D721Med (cell line): ENCODE measurements at places on chromosomes 3 and 15.

DNA sequence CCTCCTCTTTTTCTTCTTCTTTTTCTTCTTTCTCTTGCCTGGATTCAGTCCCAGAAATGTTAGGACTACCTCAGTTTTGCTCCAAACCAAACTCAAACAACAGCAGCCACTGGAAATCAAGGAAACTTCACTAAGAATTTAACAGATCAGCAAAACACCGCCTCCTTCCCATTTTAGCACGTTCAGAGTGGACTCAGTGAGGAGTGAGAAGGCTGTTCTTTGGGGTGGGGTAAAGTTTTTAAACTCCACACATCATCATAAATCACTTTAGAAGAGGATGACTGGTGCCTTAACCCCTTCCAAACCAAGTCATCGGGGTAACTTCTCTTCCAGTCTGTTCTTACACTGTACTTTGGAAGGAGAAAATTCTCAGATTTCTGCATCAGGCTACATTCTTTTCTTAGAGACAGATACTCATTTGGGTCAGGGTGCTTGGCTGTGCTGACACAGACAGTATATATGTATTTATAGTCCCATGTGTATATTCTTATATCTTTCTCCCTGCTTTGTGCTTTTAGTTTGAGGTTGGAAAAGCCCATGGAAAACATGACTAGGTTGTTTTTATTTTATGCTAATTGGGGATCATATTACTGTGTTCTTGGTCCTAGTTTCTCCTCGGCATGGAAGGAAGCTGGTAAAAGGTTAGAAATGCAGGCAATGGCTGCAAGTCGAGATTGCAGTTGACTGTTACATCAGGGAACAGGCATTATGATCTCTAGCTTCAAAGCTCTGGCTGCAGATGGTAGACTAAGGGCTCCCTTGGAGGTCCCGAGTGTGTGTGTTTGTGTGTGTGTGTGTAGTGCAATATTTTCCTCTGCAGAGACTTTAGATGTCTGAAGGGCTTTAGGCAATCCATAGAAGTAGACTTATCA lies at the start of gene CCDC80:
TSS of gene CCDC80 (minus strand) at position 214 of the 872 bp plus-strand sequence. CDS start 1,238 bp downstream, outside the sequence.
- no peak for DNase-seq

- no peak for DNase-seq
Measured at GRCh38 chr3:15148614-15149013, 49.7 kb upstream of the RBSN start.

DNA sequence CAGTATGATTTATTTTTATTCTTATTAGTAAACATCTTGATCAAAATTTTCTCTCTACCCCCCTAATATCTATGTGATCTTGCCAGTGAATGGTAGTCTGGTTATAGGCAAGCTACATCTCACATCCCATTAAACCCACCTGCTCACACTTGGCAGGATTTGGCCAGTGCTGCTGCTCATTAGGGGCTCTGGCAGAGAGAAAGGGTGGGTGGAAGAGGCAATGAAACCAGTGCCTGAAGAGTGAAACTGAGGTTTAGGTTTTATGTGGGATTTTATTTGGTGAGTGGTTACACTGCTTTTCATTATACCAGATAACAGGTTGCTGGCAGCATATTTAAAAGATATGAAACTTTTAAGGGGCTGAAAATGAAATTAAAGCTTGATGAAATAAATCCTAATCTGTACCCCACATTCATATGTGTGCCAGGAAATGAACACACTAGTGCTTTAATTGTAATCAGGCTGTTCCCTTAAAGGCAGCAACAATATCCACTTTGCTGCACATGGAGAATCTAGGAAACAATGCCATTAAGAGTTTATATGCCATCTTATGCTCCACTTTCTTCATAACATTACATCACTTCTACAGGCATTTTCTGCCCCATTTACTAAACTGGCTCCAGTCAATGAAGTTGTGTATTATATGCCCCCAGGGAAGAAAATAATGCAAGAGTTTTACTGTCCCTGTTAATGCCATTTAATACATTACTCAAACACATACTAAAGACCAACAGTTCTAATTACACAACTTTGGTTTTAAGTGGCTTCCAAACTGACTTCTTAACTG lies 688.7 kb downstream of the MECOM start:
- DNase-seq: no peak

- no peak for DNase-seq
Measured at GRCh38 chr15:51313644-51314280, 24.6 kb downstream of the CYP19A1 start.

- no peak for DNase-seq
Measured at GRCh38 chr3:129252748-129253147, 3.3 kb downstream of the COPG1 start.

DNA sequence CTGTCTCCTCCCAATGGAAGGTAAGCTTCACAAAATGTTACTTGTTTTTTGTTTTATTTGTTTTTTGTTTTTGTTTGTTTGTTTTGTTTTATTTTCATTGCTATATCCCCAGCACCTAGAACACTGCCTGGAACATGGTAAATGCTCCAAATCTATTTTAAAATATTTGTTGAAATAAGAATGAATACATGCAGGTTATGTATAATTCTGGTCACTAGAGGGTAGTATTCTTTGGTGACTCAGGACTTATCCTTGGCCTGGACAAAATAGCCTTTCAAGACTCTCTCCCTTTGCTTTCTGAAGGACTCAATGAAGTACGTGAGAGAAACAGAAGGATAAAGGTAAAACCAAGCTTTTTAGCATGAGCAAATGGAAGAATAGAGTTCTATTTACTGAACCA lies 46.9 kb upstream of the PPP2R3A start:
- DNase-seq: no peak

DNA sequence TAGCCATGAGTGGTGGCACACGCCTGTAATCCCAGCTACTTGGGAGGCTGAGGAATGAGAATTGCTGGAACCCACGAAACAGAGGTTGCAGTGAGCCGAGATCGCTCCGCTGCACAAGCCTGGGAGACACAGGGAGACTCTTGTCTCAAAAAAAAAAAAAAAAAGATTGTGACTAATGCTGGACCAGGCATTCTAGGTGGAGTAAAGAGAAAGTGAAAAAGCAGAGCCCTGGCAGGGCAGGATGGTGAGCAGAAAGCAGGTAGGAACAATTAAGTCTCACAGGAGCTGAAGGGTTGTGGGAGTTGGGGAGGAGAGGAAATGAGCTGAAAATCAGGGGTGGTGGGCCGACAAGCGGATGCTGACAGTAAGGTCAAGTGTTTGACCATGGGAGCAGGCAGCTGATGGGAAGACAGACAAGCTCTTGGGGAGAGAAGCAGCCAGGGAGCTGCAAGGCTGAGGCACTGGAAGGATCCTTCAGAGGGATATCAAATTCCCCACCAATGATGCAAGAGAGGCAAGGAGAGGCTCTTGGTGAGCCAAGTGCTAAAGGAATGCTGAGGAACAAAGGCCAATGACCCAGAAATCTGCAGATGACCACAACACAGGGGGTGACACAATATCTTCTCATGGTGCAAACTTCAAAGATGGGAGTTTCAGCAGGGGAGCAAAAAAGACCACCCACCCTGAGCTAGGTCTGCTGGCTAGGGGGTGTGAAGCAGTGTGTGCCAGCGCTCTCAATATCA lies 251.1 kb downstream of the ULK4 start:
- DNase-seq: no peak

- no peak for DNase-seq
Measured at GRCh38 chr3:14514323-14514720, 25.8 kb downstream of the GRIP2 start.

DNA sequence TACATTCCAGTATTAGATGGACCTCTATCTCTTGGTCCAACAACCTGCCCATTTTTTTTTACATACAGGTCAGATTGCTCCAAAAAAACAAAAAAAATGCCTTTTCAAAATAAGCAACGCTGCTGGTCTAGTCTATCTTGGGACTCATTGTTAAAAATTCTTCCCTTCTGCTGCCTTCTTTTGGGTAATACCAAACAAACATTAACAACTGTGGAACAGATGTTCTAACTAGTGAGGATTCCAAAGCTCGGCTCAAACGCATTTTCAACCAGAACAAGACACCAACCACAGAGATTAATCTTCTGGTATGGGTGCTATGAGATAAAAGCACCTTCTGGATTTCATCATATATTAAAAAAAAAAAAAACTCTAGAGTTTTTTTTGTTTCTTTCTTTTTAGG lies 24.7 kb downstream of the ARHGAP31 start:
- no peak for DNase-seq

- DNase-seq: no peak
Measured at GRCh38 chr15:90040618-90041017, 39.5 kb downstream of the ZNF710 start.

GRCh38 chr3:149163066-149163465 lies 33.6 kb downstream of the HPS3 start:
- no peak for DNase-seq

DNA sequence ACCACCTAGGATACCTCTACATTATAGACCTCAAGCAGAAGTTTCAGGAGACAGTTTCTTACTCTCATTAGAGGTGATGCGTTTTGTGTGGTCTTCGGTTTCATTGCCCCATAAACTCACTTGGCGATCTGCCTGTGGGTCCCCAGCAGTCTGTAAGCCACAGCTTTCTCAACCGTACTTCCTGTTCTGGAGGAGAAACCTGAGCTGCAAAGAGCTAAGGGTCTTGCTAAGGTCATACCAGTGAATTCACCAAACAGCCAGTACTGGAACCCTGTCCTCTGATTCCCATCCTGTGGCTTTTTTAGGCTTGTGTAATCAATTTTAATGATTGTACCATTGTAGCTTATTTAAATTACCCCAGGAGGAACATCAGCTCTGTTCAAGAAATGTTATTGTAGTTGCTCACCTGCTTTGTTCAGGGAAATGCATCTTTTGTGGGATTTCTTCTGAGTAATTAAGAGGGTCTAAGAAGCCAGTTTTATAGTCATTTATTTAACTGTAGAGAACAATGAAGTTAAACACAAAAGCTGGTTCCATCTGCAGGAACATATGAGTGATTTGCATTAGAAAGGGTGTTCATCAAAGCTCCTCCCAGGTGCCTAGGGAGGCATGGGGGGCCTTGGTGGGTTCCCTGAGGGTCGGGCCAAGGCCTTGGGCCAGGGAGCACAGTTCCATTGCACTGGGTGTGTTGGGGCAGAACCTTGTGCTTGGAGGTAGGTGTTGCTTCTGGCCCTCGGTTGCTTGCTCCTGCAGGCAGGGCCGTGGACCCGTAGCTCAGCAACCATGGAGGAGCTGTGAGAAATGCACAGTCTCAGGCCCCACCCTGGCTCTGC lies 69.6 kb downstream of the APBA2 start:
- no peak for DNase-seq

DNA sequence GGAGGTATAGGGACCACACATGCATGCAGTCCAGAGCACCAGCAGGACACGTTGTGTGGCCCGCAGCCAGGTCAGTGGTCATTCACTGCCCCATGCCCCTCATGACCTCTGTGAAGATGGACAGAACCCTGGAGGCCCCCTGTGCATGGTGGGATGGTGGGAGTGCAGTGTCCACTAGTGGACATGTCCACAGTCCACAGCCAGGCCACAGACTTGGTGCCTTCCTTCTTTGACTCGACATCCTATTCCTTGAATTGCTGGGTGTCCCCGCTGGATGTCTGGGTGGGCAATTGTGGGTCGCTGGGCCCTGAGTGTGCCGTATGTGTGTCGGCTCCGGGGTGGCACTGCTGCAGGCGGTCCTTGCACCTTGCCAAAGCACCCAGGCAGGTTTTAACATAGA lies 35.7 kb downstream of the KLF15 start:
- no peak for DNase-seq

GRCh38 chr15:69887009-69887408 lies 210.7 kb downstream of the TLE3 start:
- no peak for DNase-seq

DNA sequence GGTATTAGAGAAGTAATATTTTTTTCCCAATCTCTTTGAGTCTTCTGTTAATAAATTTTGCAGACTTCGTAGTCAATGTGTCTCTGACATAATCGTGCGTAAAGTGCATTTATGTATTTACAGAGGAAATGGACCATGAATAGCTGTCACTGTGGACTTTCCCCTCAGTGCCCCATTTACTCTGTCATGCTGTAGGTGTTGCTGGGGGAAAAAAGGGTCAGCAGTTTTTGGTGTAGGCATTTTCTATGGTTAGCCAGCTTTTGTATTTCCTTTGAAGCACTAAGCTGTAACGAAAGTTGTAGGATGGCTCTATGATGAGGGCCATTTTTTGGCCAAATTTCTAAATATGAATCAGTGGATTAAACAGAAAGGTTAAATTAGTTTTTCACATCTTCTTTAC lies 598.4 kb downstream of the FGF12 start:
- DNase-seq: no peak

- no peak for DNase-seq
Measured at GRCh38 chr3:87298111-87298718, 21.8 kb upstream of the POU1F1 start.

DNA sequence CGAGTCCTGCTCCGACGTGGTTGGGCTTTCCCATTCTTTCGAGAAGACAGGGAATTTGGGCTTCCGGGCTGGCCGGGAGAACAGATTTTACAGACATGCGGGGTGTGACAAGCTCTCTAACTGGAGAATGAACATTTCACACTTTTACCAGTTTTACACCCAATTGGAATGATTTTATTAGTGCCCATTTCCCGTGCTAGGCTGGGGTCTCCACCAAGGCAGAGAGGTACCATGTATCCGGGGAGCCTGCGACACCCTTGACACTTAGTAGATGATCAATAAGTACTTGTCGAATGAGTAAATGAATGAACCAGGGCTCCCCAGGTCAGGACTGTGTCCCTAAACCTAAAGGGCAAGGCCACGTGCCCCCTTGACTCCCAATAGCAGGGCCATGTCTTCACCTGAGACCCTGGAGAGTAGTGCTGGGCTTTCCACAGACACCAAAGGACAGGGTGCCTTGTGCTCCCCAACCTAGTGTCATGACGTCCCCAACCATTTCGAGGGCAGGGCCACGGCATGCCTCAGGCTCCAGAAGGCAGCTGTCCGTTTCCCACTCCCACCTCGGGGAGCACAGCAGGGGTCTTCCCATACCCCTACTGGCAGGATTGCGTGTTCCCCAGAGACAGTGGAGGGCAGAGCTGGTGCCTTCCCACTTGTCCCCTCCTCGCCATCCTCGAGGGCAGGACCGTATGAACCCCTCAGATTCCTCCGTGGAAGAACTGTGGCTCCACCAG lies 679 bp upstream of the MYD88 start:
- no peak for DNase-seq

- no peak for DNase-seq
Measured at GRCh38 chr15:37016231-37016630, 84.1 kb downstream of the MEIS2 start.

DNA sequence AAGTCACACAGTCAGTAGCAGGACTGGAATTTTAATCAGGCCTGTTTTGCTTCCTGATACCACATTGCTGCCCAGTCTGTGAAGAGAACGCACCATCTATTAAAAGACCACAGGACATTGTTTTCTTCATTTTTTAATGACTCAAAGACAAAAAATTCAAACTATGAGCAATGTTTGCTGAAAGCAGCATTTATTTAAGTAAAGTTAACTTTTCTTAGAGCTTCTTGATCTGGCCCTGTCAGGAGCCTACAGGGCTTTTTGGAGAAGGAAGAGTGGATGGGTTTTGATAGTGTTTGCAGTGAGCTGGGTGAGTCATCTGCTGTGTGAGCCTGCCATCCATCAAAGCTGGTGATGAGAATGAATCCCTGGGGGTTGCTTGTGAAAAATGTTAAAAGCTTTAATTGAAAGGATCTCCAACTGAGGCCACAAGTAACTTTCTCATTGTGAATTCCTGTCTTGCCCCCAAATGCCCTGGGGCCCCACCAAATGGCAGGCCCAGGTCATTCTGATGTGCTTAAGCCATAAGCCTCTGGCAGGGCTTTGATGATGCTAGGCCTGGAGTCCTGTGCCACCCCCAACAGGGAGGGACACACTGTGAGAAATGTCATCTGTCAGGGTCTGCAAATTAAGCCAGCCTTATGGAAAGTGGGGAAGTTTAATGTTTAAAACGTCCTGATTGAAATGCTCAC lies 136.2 kb upstream of the PFN2 start:
- DNase-seq: no peak

- no peak for DNase-seq
Measured at GRCh38 chr3:114770874-114771273, 376.2 kb downstream of the ZBTB20 start.

- DNase-seq: no peak
Measured at GRCh38 chr3:101913168-101913567, 63.9 kb downstream of the NFKBIZ start.
